ENCODE measurements at places on chromosomes 3 and 15. TPM values are rescaled to one million over a fixed set of nuclear protein-coding genes. Genes with fewer than 3 reads are reported as not detected.

LTK gene
- 2.9 TPM for polyA plus RNA-seq

PSTPIP1 gene
- 1.8 TPM for polyA plus RNA-seq

NEK10 gene
- 6.5 TPM for polyA plus RNA-seq

CEMIP gene
- 19.6 TPM for polyA plus RNA-seq

CFAP20DC gene
- polyA plus RNA-seq = 4.0 TPM

REC114 gene
- polyA plus RNA-seq = 0.13 TPM

C2CD4A gene
- not detected for polyA plus RNA-seq

TMEM266 gene
- polyA plus RNA-seq = 2.4 TPM
